ENCODE measurements at places on chromosomes 6 and 20. TPM values are rescaled to one million over a fixed set of nuclear protein-coding genes. Genes with fewer than 3 reads are reported as not detected.

Gene OR2J3
- total RNA-seq, result not detected

DNA sequence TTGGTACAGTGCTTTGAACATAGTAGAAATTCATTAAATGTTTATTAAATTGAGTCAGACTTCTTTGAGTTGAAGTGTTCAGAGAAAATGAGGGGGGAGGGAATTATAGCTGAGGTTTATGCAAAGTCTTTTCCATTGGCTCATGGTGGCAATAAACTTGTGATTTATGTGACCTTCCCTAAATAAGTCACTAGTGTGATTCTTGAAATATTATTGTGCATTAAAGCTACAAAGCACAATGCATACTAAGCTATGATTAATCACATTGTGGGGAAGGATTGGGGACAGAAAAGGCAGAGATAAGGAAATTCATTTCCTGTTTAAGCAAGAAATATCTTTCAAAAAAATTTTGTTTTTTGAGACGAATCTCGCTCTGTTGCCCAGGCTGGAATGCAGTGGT lies 877.5 kb downstream of the TFAP2A start:
- no peak for DNase-seq

DNA sequence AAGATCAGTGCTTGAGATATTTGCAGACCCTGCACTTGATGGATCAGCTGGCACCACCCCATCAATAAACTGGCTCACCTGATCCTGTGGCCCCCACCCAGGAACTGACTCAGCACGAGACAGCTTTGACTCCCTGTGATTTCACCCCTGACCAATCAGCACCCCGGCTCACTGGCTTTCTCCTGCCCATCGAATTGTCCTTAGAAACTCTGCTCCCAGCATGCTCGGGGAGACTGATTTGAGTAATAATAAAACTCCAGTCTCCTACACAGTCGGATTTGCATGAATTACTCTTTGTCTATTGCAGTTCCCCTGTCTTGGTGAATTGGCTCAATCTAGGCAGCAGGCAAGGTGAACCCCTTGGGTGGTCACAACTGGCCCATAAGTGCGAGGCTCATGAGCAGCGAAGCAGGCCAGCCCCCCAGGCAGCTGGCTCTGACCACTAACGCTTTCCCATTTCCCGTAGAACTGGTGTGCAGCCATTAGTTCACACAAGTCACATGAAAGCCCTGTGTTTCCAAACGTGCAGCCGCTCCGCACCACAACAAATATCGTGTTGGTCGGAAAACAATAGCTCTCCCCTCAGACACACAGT lies 79.6 kb downstream of the RSPH3 start:
- peak; percentile 11 for DNase-seq

- no peak for DNase-seq
Measured at GRCh38 chr20:6014017-6014416, 39.8 kb downstream of the LRRN4 start.

GRCh38 chr6:39973661-39974060 lies 39.4 kb upstream of the MOCS1 start:
- no peak for DNase-seq

DNA sequence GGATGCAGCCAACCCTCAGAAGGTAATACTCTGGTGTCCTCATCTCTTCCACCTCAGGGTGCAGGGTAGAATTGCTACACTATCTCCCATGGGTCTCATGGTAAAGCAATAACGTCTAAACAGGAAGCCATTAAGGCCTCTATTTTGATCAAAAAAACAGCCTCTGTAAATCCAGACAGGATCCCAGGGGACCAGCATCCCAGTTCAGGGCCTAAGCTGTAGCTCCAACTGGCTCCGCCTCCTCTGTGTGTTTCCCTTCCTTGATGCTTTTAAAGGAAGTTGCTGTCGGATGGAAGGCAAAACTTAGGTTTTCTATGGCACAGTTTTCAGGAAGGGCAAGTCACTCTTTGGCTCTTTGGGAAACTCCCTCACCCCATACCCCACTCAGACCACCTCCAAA lies 222.0 kb downstream of the MAFB start:
- no peak for DNase-seq

- no peak for DNase-seq
Measured at GRCh38 chr6:48998574-48998973, 464.5 kb downstream of the MMUT start.

DNA sequence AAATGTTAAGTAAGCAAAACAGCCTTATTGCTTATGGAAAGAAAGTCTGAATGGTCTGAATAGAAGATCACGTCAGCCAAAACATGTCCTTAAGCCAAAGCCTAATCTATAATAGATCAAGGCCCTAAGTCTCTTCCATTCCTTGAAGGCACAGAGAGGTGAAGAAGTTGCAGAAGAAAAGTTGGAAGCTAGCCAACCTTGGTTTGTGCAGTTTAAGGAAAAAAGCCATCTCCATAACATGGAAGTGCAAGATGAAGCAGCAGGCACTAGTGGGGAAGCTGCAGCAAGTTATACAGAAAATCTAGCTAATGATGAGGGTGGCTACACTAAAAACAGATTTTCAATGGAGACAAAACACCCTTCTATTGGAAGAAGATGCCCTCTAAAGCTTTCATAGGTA lies 29.1 kb downstream of the LRRN4 start:
- no peak for DNase-seq

- DNase-seq, result peak; percentile 67
Measured at GRCh38 chr20:12410783-12411182, 493.1 kb downstream of the BTBD3 start.

DNA sequence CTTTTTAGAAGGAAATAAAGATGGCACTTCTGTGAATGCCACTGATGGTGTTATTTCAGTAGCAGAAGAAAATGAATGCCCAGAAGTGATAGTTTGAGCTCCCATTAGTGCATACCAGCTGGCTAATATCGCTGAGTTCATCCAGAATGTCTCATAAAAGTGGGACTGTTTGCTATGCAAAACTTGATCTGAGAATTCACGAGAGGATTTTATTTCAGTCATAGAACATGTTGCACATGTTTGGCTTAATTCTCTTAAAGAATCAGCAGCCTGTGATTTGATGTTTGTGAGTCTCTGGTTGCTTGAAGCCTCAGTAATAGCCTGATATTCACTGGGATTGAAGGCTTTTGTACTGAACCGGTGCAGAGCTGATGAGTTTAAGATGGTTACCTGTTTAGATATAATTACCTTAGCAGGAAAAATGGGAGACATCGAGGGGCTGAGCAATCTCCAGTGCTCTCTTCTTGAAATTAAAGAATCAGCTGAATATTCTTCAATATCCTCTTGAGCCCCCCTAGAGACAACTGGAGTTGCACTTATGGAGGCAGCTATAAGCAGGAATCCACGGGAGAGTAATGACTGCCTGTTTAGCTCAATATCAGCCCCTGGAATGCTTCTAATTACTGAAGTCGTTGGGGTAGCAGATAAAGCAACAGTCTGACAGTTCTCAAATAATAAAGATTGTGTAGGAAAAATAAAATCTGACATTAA lies 955.5 kb downstream of the PHF3 start:
- no peak for DNase-seq

DNA sequence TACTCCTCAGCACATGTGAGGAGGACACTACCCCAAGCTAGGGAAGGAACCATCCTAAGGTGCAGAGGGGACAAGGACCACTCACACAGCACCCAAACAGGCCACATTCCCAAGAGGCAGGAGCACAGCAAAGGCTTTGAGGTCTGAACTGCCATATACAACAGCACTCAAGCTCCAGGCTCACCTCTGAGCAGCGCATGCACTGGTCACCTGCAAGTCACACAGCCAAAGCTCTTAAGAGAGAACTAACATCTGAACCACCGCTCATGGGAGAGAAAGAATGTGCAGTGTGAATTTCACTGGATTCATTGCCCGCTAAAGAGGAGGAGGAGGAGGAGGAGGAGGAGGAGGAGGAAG lies 31.0 kb downstream of the NPEPL1 start:
- no peak for DNase-seq

Measured in foreskin keratinocyte (primary cell).